ENCODE measurements at places on chromosomes 7 and 10. TPM values are rescaled to one million over a fixed set of nuclear protein-coding genes. Genes with fewer than 3 reads are reported as not detected.

Gene BLNK
- total RNA-seq = not detected

Gene ST8SIA6
- not detected for total RNA-seq

Gene GIMAP4
- total RNA-seq = 186 TPM

Gene ADGRA1
- total RNA-seq = not detected

Gene GPC2
- 8.1 TPM for total RNA-seq

GRCh38 chr7:100122568-100122967 lies 3.1 kb downstream of the CNPY4 start:
- no peak for DNase-seq

GRCh38 chr10:131943021-131943814 lies 38.5 kb downstream of the BNIP3 start:
- no peak for DNase-seq

DNA sequence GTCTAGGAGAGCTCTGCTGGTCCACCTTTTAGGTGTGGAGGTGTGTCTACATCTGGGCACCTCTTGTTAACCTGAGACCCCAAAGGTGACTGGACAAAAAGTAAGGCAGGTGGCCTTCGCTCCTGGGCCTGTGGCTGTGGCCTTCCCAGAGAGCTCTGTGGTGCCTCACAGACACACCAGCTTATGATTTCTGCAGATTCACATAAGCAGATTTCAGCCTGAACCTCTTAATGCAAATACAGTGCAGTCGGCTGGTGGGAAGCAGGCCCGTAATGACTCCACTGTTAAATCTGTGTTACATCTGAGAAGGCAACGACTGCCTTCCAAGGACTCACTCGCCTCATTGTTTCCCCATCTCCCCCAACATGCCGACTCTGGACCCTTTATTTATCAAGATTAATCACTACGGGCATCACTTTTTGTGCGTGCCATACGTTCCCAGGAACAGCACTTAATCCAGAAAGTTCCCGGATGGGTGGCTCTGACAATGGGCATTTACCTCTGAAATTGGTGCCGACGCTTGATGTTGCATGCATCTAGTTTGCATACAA lies 119.8 kb downstream of the EBF3 start:
- no peak for DNase-seq

DNA sequence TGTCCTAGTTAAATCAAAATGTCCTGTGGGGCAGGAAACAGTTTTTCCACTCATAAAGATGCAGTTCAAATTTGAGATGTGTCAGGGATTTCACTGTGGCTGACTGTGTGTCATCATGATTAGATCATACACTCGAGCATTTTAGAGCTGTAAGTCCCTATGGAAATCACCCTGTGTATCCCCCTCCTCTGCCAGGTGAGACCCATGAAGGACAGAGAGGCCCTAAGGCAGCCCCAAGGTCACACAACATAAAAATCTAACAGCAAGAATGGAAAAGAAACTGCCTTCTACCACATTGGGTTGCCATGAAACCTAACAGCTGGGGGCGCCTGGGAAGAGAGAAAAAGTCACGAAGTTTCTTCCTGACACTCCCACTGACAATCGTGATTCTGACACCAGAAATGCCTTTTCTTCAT lies 135.8 kb downstream of the KCNMA1 start:
- DNase-seq = no peak

- no peak for DNase-seq
Observed at GRCh38 chr10:127698886-127699285, 38.1 kb upstream of the FOXI2 start.

GRCh38 chr7:137847568-137848050 lies 835 bp upstream of the DGKI start:
- DNase-seq = no peak

DNA sequence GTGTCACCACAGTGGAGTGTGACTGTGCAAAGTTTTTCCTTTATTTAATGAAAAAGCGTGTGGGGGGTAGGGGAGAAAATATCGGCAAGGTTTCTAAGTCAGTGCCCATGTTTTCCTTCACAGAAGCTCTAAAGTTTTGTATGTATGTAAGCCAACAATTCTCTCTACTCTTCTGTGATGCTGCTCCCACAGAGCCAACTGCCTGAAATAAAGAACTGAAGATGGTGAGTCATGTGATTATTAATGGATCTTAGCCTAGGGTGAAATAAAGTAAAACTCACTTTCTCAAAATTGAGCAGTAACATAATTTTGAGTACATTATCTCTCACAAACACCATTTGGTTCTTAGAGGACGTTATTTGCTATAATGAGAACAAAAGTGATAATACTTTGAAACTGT lies 143.7 kb downstream of the ELMO1 start:
- no peak for DNase-seq
